Breast epithelium (tissue), 4 donors: ENCODE measurements at places on chromosomes 7 and 10.

- no peak overlapping the region for H3K4me3 ChIP-seq
- H3K27me3 ChIP-seq = no peaks in the 10 kb centered on the region
- DNase-seq = no peak
- no peaks in the 10 kb centered on the region for H3K36me3 ChIP-seq
Measured at GRCh38 chr7:106623853-106624252, 37.1 kb downstream of the CCDC71L start.

DNA sequence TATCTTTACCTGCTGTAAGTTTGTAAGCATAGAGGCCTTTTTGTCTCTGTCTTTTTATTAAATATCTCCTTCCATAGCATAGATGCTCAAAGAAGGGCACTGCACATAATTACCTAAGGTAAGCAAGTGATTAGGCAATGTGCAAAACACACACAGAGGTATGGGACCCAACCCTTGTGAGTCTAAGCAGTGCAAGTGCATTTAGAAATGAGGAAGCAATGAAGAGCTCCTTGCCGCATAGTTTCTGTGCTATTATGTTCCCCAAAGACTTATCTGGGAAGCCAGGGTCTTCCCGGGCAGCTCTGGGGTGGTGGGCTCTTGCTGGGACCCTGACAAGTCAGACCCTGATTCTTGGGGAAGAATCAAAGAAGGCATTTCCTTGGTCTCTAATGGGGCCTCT, 13.5 kb upstream of the MGAM2 start:
- no peaks in the 10 kb centered on the region for H3K4me1 ChIP-seq
- DNase-seq = no peak
- no peaks in the 10 kb centered on the region for H3K27me3 ChIP-seq
- H3K36me3 ChIP-seq = no peaks in the 10 kb centered on the region
- H3K4me3 ChIP-seq = no peak overlapping the region

GRCh38 chr7:103918631-103919271, 70.7 kb downstream of the RELN start:
- H3K27ac ChIP-seq = no peak overlapping the region
- H3K4me1 ChIP-seq = no peaks in the 10 kb centered on the region
- no peak for DNase-seq
- H3K27me3 ChIP-seq = no peaks in the 10 kb centered on the region
- H3K4me3 ChIP-seq = no peak overlapping the region
- H3K36me3 ChIP-seq = no peaks in the 10 kb centered on the region

- no peaks in the 10 kb centered on the region for H3K27me3 ChIP-seq
- no peaks in the 10 kb centered on the region for H3K4me1 ChIP-seq
- DNase-seq = no peak
Measured at GRCh38 chr10:125370578-125370977, 210.2 kb upstream of the CTBP2 start.

GRCh38 chr7:12670743-12671520, 16.5 kb upstream of the ARL4A start:
- H3K27me3 ChIP-seq = no peaks in the 10 kb centered on the region
- no peak overlapping the region for H3K27ac ChIP-seq
- no peak overlapping the region for H3K4me3 ChIP-seq
- DNase-seq = no peak
- H3K4me1 ChIP-seq = no peaks in the 10 kb centered on the region

DNA sequence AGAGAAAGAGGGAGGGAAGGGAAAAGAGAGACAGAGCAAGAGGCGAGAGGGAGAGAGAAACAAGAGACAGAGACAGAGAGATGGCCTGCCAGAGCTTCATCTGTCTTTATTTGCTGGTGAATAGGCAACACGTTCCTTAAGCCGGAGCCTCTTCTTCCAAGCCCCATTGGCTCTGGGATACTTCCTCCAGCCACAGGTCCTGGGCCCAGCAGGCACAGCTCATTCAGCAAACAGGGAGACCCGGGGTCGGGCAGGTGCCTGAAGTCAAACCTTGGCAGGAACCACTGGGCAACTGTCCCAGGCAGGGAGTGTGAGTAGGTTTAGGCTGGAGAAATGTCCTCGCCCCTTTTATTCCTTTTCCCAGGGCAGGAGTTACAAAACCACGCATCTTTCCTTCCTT, 68.2 kb downstream of the MYL10 start:
- no peak overlapping the region for H3K27ac ChIP-seq
- no peaks in the 10 kb centered on the region for H3K4me1 ChIP-seq
- no peaks in the 10 kb centered on the region for H3K36me3 ChIP-seq
- H3K4me3 ChIP-seq = no peak overlapping the region
- DNase-seq = no peak
- H3K27me3 ChIP-seq = no peaks in the 10 kb centered on the region
